ENCODE measurements at places on chromosomes 11 and 22. TPM values are rescaled to one million over a fixed set of nuclear protein-coding genes. Genes with fewer than 3 reads are reported as not detected.

GRCh38 chr22:36329254-36330078 lies 58.3 kb downstream of the MYH9 start:
- DNase-seq, result peak; percentile 99

- DNase-seq, result no peak
These were observed 5.7 kb downstream of the C11orf54 start for GRCh38 chr11:93747122-93747521.

DNA sequence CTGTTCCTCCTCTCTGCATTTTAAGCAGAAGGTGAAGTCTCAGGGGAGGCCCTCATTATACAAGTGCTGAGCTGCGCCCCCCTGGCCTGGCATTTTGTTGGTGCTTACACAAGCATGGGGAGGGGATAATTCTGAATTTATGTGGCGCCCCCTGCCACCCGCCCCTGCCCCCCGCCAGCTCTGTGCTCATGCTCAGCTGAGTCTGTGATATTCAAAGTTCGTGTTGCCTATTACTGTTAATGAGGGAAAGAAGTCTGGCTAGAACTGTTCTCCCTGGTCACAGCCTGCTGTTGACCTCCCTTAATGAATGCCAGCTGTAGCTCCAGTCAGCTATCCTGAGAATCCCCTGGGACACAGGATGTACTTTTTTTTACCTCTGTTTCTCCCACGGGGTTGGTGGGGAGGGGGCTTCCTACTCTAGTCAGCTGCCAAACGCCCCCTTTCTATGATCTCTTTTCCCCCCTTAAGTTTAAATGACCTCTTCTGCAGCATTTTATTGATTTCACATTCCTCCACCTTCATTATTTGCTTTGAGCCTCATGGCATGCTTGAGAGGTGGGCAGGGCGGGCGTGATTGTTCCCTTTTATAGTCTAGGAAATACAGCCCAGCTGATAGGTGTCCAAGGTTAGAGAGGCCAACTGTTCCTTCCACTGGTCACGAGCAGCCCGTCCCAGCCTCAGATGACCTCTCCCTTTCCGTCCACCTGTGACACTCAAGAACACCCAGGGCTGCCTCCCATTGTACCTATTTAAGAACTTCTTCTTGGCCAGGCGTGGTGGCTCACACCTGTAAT lies 12.2 kb downstream of the USP2 start:
- DNase-seq, result no peak

GRCh38 chr11:14270690-14271542 lies 88.1 kb downstream of the RRAS2 start:
- DNase-seq, result no peak

DNA sequence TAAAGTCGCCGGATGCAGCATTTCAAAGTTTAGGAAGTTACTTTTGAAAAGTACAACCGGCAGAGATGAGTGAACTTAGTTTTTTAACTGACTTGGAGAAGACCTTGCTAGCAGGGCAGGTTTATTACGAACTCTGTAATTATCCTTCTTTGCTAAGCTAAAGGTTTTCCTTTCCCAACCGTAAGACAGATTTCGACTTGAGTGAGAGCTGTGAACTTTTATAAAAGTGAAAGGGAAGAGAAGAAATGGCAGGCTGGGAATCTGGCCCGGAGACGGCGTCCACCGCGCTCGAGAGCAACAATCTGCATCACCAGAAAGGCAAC lies 659 bp upstream of the TEAD1 start:
- DNase-seq, result no peak

DNA sequence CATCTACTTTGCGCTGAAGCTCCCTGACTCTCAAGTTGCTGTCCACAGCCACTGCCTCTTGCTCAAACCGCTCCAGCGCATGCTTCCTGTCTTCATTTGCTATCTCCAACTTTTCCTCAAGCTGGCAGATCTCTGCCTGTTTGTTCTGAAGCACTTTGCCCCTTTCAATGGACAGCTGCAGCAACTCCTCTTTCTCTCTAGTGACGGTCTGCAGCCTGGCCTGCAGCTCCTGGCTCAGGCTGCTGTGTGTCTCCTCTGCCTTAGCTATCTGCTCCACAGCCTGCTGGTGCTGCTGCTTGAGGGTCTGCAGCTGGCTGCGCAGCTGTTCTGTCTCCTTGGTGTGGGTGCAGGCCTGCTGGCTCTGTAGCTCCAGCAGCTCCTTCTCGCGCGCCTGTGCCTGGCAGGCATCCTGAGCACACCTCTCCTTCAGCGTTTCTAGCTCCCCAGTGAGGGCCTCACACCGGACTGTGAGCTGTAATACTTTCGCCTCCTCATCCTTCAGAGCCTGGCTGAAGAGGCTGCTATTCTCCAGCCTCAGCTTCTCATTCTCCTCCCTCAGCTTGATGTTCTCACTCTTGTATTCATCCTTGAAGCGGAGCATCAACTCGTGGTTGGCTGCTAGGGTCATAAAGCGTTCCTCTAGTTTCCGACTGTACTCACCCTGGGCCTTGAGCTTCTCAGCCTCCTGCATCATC lies 723 bp downstream of the CCDC89 start:
- DNase-seq, result no peak

DNA sequence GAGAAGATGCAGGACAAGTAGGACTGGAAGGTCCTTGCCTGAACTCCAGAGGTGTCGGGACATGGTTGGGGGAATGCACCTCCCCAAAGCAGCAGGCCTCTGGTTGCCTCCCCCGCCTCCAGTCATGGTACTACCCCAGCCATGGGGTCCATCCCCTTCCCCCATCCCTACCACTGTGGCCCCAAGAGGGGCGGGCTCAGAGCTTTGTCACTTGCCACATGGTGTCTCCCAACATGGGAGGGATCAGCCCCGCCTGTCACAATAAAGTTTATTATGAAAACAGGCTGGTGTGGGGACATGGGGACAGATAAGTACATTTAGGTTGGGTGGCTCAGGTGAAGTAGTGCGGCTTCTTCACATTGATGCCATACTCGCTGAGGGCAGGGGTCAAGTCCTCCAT lies 1.4 kb downstream of the TAF10 start:
- DNase-seq, result no peak

DNA sequence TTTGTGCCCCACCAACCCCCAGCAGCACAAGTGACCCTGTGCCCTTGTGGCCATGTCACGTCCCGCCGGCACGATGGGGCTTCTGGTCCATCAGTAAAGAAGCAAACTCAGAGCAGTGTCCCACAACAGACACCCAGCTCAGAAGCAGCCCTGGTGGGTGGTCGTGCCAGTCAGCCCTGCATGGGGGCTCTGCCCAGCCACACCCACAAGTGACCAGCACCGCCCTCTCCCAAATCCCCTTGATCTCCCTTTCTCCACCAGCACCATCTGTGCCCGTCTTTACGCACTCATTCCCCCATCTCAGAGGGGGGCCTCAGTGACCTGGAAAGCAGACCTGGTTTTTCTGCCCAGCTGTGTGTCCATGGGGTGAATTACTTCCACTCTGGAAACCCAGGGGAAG lies 149.1 kb downstream of the DSCAML1 start:
- no peak for DNase-seq

GRCh38 chr22:50505776-50506610 lies 1.5 kb downstream of the LMF2 start:
- no peak for DNase-seq

GRCh38 chr11:27228232-27228905 lies 134.6 kb downstream of the CCDC34 start:
- no peak for DNase-seq

DNA sequence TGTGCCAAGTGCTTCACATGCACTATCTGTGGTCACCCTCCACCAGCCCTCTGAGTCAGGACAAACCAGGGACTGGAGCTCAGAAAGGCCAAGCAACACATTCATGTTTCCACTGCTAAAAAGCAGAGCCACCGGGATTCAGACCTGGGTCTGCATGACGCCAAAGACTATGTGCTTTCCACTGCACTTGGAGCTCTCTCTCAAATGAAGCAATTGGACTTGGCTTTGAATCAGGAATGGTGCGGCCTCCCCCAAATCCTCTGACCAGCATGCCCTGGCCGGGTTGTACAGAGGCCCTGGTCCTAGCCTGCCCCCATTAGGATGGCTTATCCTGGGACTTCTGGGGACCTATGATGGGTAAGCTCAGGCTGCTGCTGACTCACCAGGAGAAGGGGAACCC lies 80.7 kb downstream of the PKNOX2 start:
- DNase-seq, result no peak

- no peak for DNase-seq
These were observed 22.7 kb downstream of the NAV2 start for GRCh38 chr11:19735157-19735908.

DNA sequence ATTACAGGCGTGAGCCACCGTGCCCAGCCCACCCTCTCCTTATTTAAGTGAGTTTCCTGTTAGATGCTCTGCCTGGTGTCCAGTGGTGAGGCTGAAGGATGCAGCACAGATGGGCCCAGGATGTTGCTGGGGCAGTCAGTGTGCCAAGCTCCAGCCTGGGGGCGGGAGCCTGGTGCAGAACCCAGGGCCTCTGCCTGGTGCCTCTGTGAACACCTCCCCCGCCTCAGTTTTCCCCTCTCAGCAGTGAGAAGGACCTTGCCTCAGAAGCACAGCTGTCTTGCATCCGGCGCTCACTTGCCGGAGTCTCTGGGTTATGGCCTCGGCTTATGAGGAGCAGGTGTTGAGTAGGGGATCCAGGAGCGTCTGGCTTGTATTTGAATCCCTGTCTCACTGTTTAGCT lies 116.2 kb downstream of the KIAA1671 start:
- DNase-seq, result no peak

DNA sequence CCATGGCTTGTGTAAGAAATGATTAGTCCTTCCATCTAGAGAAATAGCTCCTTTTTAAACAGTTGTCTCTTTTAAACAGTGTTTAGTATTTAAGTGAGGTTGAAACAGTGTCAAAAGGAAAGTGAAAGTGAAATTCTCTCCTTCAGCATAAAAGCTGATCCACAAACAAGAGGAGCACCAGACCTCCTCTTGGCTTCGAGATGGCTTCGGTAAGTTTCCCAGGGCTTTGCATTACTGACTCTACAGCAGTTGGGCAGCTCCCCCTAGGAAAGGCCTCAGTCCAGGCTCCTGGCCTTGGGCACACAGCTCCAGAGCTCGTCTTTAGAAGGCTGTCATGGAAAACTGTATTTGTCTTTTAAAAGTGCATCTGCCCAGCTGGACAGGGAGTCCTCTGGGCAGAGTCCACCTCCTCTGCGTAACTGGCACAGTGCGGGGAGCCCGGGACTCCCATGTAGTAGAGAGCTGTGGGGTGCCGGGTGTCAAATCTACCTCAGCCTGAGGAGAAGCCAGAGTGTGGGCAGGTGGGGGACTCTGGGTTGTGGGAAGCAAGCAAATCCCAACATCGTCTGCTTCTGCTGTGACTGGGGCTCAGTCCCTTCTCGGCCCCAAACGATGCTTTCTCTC lies at the start of gene PLAAT4:
PLAAT4 (plus strand) TSS at position 140 of the 624 bp plus-strand sequence; CDS start at position 201, 61 bp downstream.
- DNase-seq, result no peak

GRCh38 chr11:34366522-34366921 lies 8.7 kb upstream of the ABTB2 start:
- DNase-seq, result no peak

GRCh38 chr11:98040061-98040808 lies 980.5 kb upstream of the CNTN5 start:
- DNase-seq, result no peak

The UPK3A gene
- not detected for total RNA-seq

The TCN1 gene
- total RNA-seq, result not detected
